ENCODE measurements at places on chromosomes 4 and X.

DNA sequence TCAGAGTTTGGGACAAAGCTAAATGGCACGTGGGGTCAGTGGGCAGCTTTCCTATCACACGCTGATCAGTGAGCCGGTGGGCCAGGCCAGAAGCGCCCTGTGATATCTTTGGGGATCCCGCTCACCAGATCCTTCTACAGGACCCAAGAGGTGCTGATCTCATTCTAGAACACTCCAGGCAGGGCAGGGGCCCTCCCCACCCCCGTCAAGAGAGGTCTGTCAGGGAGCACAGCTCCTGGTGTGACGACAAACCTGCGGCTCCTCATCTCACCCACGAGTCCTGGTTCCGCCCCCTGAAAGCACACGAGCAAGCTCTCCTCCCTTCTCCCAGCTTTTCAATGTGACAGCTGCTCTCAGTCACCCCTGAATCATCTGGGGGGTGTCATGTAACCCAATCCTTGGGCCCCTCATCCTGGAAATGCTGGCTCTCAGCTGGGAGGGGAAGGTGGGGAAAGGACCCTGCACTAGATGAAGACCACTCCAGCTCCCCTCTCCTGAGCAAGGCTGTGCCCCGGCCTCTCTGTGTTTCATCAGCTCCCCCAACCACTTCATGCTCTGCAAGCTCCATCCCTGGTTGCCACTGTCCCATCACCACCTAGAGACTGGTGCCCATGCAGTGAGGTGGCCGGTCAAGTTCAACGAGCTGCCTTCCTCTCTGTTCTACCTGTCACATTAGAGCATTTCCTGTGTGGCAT is 4.6 kb downstream of the HCFC1 start:
- no peak for DNase-seq

GRCh38 chr4:154727540-154727939 is 16.3 kb upstream of the LRAT start:
- no peak for DNase-seq

DNA sequence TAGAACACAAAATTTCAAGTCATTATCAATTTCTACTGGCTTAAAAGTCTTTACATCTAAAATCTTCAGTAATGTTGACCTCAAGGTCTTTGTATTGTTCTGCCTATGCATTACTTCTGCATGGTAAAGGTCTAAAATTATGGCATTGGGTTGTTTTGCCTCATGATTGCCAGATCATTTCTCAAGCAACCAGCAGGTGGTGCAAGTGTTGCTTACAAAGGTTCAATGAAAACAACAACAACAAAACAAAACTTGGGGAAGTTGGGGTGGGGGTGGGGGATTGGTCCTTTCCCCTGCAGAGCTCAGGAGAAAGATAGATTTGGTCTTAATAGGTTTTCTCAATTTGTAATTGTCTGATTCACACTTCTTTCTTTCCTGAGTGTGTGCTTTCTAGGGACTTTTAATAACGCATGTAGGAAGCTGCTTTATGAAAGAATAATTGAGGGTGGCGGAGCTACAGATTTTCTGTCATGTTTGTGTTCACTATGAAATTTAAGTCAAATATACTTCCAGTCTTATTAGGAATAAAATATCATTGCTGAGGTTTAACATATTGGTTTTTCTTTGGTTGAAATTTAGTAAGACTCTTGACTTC is 145.1 kb downstream of the COL4A5 start:
- DNase-seq, result peak; percentile 18

DNA sequence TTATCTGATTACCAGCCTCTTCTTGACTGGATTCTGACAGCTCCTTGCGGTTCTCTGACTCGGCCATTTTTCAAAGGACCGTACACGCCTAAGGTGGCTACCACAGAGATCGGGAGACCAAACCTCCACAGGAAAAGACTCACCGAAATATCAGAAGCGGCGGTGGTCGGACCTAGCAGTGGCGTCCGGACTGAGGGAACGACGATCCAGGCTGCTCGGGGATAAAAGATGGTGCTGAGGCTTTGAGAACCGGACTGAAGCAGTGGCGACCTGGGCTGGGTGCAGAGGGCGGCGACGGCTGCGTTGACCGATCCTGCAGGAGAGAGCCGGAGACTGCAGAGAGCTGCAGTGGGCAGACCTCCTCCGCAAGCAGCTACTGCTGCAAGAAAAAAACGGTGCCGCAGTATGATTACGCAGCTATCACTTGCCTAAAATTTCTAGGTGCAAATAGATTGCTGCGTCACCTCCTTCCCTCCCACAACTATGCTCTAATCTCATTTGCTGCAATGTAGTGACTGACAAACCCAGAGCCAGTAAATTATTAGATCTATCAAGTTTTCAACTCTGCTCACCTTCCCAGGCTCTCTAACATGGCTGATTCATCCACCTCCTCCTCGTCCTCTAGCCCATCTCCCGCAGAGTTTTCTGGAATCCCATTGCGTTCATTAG is at the start of gene NAP1L2:
TSS of gene NAP1L2 (minus strand) at position 426 of the 669 bp plus-strand sequence. CDS start at position 67, 359 bp downstream.
- peak; percentile 1 for DNase-seq

GRCh38 chrX:11089802-11090201 is 21.3 kb upstream of the HCCS start:
- DNase-seq, result no peak

GRCh38 chrX:252957-253291 is 28.3 kb upstream of the PLCXD1 start:
- DNase-seq, result no peak

DNA sequence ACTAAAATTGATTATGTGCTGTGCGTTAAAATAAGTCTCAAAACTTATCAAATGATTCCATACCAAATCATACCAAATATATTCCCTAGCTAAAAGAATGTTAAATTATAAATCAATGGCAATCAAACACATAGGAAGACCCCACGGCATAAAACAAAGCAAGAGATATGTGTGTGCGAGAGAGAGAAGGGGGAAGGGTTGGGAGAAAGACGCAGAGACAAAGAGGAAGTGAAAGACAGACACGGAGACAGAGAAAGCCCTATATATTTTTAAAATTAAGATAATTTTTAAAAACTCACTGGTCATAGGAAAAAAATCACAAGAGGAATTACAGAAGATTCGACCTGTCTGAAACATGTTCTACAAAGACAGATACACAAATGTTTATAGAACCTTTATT is 371.4 kb downstream of the NLGN4X start:
- no peak for DNase-seq

DNA sequence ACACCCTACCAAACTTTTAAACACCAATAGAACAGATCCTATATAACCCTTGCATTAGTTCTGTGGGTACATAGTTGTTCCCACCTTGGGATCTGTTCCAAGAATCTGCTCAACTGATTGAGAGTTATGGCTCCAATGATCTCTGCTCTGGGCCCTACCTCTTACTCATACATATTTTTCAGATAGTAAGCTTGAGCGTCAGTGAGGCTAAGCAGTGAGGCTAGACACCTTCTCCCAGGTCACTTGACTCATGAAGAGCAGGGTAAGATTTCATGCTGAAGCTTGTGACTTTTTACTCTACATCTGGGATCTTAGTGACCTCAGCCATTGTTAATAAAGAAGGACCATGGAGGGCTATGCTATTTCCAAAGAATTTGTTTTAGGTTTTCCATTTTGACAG is 23.1 kb upstream of the TNIP3 start:
- DNase-seq, result no peak

Data from cardiac fibroblast (primary cell).